Activated effector memory CD4-positive, alpha-beta T cell treated with Interleukin-2 at 50 U/mL for 16 hours (primary cell): ENCODE measurements at places on chromosomes 2 and 18.

GRCh38 chr2:168708080-168708479 lies 94.4 kb upstream of the NOSTRIN start:
- DNase-seq: no peak

GRCh38 chr18:62523631-62524439 lies 1.0 kb downstream of the ZCCHC2 start:
- DNase-seq: peak; percentile 38

DNA sequence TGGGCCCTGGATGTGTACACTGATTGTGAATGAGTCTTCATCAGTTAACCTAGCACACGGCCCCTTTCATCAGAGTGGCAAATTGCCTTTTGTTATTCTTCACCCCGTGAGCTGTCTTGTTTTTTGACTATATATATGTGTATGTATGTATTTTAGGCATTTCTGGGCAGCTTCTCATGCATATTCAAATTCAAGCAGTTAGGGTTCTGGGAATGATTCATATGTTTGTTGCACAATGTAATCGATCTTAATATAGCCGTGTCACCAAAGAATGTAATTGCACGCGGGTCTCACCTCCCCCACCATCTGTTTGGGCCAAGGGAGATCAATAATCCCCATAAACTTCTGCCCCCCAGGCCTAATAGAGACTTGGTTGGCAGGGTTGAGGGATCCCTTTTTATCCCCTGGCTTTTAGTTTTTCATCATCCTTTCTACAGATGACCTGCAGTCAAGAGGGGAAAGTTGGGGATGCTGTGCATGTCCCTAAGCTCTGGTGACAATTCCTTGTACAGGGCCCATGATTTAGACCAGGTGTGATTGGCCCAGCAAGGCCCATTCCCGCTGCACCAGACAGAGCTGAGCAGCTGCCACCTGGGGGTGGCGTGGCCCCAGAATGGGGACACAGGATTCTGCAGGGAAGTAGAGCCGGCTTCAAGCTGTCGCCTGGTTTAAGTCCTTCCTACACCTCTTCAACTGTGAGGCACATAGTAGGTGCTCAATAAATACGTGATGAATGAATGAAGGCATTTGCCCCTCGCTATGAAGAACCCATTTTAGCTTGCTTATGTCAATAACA lies 19.2 kb downstream of the KCNF1 start:
- DNase-seq: no peak

DNA sequence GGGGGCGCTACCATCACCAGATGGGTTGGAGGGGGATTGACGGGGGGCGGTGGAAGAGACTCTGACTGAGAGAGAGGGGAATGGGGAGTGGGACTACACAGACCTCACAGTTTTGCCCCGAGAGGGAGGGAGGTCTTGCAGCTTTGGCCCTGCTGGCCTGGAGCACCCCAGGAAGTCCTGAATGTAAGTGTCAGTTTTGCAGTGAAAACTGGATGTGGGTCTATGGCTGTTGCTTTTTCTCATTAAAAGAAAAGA lies 2.4 kb downstream of the TCF7L1 start:
- no peak for DNase-seq

DNA sequence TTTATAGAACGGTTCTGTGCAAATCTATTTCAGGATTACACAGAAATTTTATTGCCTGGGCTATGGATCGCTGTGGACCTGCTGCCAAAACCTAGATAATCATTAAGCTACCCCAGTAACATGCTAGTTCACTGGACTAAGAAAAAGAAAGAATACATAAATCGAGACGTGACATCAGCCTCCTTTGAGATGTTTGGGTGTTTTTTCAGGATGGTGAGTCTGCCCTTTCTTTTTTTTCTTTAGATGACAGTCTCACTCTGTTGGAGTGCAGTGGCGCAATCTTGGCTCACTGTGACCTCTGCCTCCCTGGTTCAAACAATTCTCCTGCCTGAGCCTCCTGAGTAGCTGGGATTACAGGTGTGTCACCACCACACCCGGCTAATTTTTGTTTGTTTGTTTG lies 52.0 kb downstream of the FHOD3 start:
- no peak for DNase-seq

GRCh38 chr18:28019425-28020108 lies 157.4 kb downstream of the CDH2 start:
- DNase-seq: no peak

- DNase-seq: no peak
Measured at GRCh38 chr2:214575465-214575864, 164.6 kb downstream of the VWC2L start.

DNA sequence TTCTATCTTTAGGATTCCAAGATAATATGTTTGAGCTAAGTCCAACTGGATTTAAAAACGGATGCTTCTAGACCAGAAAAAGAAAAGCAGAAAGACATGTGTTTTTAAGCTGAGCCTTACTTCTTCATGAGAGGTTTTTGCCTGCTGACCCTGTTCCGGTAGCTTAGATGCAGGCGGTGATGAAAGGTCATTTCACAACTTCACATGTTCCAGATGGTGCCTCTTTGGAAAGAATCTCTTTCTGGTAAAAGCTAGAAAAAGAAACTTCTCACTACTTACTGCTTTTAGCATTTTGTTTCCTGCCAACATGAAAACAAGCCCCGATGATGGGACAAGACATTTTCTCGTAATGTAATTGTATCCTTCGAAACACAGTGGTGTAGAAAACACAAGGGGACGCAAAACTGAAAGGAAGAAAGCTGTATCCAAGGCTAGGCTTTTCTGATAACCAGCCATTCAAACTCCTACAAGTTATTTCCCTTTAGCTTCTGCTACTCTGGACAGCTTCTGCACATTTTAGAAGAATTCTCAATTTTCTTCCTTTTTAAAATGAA lies 407.3 kb upstream of the LYPD1 start:
- no peak for DNase-seq

- no peak for DNase-seq
Measured at GRCh38 chr18:32911660-32912284, 138.9 kb upstream of the KLHL14 start.
